ENCODE measurements at places on chromosomes 2 and 18. TPM values are rescaled to one million over a fixed set of nuclear protein-coding genes. Genes with fewer than 3 reads are reported as not detected.

GRCh38 chr2:176755537-176756135, 457.0 kb upstream of the HNRNPA3 start:
- no peak overlapping the region for H3K4me3 ChIP-seq
- H3K27me3 ChIP-seq = peaks cover 3% of the 10 kb centered on the region
- peaks cover 26% of the 10 kb centered on the region for H3K4me1 ChIP-seq

DNA sequence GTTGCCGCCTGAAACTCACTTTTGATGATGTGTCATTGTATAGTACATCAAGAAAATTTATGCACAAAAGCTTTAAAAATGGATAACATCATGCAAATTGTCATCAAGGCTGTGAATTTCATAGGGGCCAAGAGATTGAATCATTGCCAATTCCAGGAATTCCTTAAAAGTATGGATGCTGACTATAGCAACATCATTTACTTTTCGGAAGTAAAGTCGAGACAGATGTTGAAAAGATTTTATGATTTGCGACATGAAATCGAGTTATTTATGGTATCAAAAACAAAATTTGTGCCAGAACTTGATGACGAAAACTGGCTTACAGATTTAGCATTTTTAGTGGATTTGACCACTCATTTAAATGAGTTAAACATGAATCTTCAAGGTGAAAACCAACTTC, 56.3 kb downstream of the ASB1 start:
- no peak overlapping the region for H3K27ac ChIP-seq
- no peak overlapping the region for H3K4me3 ChIP-seq
- peaks cover 11% of the 10 kb centered on the region for H3K36me3 ChIP-seq
- no peaks in the 10 kb centered on the region for H3K27me3 ChIP-seq

DNA sequence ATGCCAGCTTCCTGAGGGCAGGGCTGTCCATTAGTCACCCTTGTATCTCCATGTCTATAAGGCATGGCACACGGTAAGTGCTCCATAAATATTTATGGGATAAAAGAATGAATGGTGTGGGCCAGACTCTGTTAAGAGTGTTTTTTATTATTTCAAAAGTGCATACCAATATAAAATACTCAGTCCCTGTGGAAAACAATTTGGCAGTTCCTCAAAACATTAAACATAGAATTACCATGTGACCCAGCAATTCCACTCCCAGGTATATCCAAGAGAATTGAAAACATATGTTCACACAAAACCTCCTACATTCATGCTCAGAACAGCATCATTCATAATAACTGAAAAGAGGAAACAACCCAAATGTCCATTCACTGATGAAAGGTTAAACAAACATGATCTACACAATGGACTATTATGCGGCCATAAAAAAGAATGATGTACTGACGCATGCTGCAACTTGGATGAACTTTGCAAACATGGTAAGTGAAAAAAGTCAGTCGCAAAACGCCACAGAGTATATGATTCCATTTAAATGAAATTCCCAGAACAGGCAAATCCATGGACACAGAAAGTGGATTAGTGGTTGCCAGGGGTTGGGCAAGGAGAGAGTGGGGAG, 69.1 kb upstream of the TCF7L1 start:
- no peaks in the 10 kb centered on the region for H3K36me3 ChIP-seq
- H3K4me1 ChIP-seq = peaks cover 26% of the 10 kb centered on the region
- DNase-seq = no peak
- no peak overlapping the region for H3K4me3 ChIP-seq
- no peak overlapping the region for H3K27ac ChIP-seq
- peaks cover 12% of the 10 kb centered on the region for H3K27me3 ChIP-seq

GREB1 gene
- 22.9 TPM for total RNA-seq

GRCh38 chr2:203453858-203454451, 81.1 kb downstream of the RAPH1 start:
- H3K27ac ChIP-seq = peak overlapping the region; percentile 83
- no peaks in the 10 kb centered on the region for H3K27me3 ChIP-seq
- H3K4me1 ChIP-seq = peaks cover 20% of the 10 kb centered on the region
- DNase-seq = no peak

DNA sequence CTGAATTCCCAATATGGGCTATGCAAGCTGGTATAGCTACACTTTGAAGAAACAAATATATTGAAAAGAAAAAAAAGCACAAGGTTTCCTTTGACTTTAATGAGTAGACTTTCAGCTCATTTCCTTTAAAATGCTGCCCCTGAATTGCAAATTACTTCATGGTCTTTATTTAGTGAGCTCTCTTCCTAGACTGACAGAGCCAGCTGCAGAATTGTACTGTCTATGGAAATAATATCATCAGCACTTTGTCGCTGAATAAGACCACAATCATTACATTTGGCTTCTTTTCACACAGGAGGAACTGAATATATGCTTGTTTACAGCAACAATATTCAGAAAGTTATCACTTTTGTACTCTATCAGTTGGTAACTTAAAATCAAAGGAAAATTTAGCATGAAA, 41.7 kb downstream of the ARL5A start:
- peaks cover 14% of the 10 kb centered on the region for H3K4me1 ChIP-seq
- H3K27ac ChIP-seq = peak overlapping the region; percentile 10
- H3K27me3 ChIP-seq = no peaks in the 10 kb centered on the region
- no peak for DNase-seq
- no peak overlapping the region for H3K4me3 ChIP-seq

DNA sequence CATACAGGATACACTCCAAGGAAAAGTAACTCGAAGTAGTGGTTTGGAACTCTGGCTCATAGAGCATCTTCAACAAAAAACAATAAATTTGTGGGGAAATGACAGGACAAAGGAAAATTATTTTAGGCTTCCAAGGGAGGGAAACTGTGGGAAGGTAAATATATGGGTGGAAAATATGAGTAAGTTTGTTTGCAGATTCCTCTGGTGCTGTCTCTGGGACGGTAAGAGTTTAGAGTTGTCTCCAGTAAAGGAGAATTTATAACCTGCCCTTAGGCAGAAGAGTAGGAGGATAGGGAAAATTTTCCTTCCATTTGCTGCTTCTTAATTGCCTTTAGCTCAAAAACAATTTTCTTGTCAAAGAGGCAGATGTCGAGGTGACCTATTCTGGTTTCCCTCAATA, 19.3 kb downstream of the HNMT start:
- DNase-seq = no peak
- peak overlapping the region; percentile 66 for H3K27ac ChIP-seq
- H3K36me3 ChIP-seq = peaks cover 12% of the 10 kb centered on the region
- H3K4me1 ChIP-seq = peaks cover 30% of the 10 kb centered on the region
- no peak overlapping the region for H3K4me3 ChIP-seq

MMADHC gene
- 99.5 TPM for total RNA-seq

DNA sequence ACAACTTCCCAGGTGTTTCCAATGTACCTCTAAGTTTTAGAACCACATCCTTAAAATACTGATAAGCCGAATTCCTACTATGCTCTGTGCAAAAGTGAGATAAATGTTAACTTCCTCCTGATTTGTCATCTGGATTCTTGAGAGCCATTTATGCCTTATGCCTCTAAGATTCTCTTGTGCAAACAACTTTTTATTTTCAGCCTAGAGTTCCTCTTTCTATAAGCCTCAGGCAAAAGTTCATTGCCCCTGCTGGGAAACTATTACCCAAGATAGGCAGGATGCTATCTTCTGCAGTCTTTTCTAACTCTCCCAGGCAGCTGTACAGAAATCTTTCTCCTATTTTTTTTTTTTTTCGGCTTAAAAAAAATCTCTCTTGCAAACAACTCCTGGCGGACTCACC, 216.1 kb downstream of the KCNJ3 start:
- H3K4me3 ChIP-seq = no peak overlapping the region
- H3K4me1 ChIP-seq = peaks cover 8% of the 10 kb centered on the region
- H3K27me3 ChIP-seq = no peaks in the 10 kb centered on the region

MFSD6 gene
- total RNA-seq = 10.9 TPM

GRCh38 chr2:84858937-84859336, 21.9 kb downstream of the TRABD2A start:
- no peak for DNase-seq
- H3K27ac ChIP-seq = no peak overlapping the region
- peaks cover 63% of the 10 kb centered on the region for H3K27me3 ChIP-seq
- H3K36me3 ChIP-seq = no peaks in the 10 kb centered on the region
- H3K4me1 ChIP-seq = no peaks in the 10 kb centered on the region
- no peak overlapping the region for H3K4me3 ChIP-seq

MRPS5 gene
- 45.8 TPM for total RNA-seq

DNA sequence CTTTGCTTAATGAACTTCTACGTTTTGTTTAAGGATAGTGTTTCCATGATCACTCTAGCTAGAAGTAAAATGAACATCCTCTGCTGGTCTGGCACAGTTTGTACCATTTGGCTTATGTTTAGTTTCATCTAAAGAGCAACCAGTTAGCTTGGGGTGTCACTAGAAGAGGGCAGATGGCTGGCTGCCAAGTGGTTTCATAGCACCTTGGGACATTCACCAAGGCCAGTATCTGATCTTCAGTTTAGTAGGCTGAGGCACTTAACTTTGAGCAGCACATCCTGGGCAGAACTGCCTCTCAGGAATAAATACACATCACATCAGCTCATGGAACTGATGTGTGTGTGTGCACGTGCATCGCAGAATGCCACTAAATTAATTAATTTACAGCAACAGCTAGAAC, 68.4 kb downstream of the NXPH2 start:
- no peak for DNase-seq
- no peak overlapping the region for H3K27ac ChIP-seq
- no peaks in the 10 kb centered on the region for H3K27me3 ChIP-seq
- no peaks in the 10 kb centered on the region for H3K36me3 ChIP-seq

Data from mesothelial cell of epicardium (in vitro differentiated cells).